ENCODE measurements at places on chromosomes 6 and 20.

GRCh38 chr6:110878751-110879522 is 4.4 kb downstream of the AMD1 start:
- no peak for DNase-seq

GRCh38 chr6:118203545-118203944 is 296.5 kb downstream of the SLC35F1 start:
- DNase-seq, result no peak

- peak; percentile 83 for DNase-seq
Observed at GRCh38 chr20:48697845-48698491, 129.8 kb downstream of the PREX1 start.

GRCh38 chr6:36756786-36757185 is 59.2 kb downstream of the RAB44 start:
- no peak for DNase-seq

- no peak for DNase-seq
Observed at GRCh38 chr6:6915813-6916547, 191.8 kb upstream of the RREB1 start.

GRCh38 chr20:25408890-25409289 is 1.4 kb downstream of the GINS1 start:
- no peak for DNase-seq

DNA sequence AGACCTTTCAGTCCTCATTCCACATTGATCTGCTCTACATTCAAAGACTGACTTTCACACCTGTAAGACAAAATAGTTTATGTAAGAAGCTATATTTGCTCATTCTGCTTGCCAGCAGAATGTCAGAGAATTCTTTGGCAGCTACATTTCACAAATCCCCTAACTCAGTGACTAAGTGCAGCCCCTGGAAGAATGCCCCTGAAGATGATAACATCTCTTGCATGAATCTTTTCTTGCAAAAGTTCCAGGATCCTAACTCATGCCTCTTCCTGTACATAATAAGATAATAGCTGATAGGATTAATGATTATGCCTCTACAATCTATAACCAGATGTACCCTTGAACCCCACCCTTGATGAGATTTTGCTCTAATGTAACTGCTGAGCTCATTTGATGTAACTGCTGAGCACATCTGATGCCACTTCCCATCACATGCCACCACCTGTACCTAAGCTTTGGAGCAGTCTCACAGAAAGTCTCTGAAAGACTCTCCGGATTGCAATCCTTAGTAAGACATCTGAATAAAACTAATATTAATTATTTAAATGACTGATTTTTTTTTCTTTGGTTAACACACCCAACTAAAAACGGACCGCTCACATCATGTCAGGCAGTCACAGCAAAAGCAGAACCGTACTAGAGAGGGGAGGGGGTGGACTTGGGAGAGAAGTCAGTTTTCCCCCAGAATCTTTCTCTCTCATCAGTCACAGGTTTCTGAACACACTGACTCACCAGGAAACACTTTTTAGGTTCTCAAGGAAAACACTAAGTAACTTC is 684 bp upstream of the DNAH8 start:
- no peak for DNase-seq

DNA sequence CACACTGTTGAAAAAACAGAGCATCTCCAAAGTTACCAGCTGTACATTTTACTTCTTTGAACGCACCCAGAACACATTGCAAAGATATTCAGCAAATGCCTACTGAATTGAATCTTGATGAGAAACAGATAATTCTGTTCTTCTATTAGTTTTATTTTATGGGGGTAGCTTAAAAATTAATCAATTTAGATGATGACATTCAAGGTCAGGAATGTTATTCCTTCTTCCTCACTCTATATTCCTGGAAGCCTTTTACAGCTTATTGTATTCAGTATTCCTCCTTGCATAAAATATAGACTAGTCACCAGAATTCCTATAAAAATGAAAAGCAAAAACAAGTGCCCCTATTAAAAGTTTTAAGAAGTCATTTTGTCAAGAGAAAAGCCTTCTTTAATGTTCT is 21.4 kb upstream of the GMDS start:
- DNase-seq, result no peak

DNA sequence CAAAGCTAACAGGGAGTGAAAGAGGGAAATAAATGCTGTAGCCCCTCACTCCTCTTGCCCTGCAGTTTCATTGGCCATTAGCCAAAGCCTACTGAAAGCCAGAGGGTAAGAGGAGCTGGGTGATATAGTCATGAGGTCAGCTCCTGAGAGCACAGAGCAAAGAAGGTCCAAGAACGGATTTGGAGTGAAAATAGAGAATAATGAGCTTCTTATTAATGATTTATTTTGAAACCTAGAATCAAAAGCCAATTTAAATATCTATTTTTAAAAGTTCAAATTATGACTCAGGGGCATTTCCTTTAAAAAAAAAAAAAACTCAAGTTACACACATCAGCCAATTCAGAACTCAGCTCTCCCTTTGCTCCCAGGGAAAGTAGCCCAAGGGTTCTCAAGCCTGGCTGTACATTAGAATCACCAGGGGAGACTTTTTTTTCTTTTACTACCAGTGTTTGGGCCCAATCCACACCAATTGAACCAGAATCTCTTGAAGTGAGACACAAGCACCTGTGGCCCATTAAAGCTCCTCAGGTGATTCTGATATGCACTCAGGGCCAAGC is 79.1 kb downstream of the SNAP25 start:
- DNase-seq, result no peak

GRCh38 chr6:70390067-70390466 is 23.2 kb upstream of the FAM135A start:
- no peak for DNase-seq

DNA sequence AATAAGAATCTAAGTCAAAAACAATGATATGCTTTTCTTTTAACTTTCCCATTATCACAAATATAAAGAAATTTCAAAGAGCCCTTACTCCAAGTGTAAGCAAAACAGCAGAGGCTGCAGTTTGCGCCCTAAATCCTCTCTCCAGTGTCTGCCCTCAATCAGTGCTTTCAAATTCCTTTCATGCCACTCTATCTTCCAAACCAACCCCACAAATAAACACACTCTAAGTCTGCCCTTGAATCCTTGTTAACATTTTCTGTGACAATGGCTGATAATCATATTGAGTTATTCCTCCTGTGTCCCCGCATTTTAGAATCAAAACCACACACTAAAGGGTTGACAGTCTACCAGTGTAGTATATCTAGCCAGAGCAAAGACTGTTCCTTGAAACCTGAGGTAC is 317.9 kb upstream of the MARCKS start:
- DNase-seq, result no peak

DNA sequence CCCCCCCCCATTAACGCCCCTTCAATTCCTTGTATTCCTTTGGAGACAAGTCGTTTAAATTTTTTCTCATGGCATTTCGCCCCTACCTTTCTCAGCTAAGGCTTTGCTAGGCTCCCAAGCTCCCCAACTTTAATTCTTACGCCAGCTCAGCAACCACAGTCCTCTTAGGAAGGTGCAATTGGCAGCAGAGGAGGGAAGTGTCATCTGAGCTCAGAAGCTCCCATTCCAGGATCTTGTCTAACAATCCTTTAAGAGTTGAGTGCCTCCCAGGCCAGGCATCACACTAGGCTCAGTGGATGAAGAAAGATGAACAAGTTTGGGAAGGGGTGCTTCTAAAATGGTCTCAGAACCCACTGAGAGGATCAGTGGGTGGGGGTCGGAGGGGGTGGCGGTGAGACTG is 131.2 kb upstream of the AKAP12 start:
- DNase-seq, result no peak

DNA sequence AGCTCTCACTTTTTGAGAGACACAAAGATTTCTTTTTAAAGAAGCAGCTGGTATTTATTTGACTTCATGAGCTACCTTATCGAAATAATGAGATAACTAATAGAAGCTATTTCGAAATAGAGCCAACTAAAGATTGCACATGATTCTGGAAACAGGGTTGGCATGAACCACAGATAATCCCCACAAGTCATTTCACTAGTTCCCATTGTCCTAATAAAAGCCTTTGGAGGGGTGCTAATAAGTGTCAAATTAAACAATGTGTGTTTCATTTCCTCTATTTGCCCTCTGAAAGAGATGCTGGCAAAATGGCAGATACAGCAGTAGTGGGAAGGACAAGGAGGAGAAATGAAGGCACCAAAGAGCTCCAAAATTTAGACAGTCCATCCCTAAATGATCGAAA is 78.6 kb upstream of the RIPOR2 start:
- no peak for DNase-seq

DNA sequence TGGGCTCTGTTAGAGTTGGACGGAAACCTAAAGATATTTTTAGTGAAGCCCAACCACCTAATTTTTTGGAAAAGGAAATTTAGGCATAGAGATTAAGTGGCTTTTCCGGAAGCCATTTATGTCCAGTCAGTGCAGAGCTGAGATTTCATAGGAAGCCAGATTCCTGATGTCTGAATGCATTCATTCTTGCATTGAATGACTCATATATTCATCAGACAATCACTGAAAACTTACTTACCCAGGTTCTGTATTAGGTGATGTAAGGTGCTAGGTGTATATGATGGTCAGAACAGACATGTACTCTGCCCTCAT is 4.1 kb downstream of the SH3BGRL2 start:
- DNase-seq, result no peak

DNA sequence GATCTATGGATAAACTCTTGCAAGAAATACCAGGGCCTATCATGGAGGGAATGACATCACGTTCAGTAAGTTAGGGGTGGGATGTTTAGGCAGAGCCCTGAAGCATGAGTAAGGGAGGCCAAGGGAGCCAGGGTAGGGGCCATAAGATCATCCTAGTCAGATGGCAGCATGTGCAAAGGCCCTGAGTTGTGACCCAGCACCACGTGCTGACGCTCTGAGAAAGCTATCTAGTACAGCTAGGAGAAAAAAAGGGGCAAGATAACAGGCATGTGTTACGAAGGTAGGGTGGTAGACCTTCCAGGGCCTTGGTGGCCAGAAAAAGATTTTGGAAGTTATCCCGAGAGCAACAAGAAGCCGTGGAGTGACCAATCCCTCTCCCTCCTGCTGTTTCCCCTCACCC is 22.3 kb downstream of the KCNB1 start:
- DNase-seq, result no peak

DNA sequence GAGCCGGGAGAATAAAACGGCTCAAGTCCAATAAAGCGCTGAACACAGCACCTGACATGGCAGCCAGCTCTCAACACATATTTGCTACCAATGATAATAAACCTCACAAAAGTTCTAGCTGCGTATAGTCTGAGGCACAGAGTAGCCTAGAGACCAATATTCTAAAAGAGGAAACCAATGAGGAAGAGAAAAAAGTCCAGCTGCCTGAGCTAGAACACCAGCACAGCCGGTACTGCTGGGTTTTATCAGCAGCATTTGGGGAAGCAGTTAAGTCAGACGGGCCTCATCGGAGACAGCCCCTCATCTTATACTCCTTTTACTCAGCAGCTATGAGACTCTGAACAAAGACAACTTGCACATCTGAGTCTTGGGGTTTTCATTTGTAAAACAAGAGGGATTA is 2.4 kb upstream of the RTF2 start:
- DNase-seq, result no peak

DNA sequence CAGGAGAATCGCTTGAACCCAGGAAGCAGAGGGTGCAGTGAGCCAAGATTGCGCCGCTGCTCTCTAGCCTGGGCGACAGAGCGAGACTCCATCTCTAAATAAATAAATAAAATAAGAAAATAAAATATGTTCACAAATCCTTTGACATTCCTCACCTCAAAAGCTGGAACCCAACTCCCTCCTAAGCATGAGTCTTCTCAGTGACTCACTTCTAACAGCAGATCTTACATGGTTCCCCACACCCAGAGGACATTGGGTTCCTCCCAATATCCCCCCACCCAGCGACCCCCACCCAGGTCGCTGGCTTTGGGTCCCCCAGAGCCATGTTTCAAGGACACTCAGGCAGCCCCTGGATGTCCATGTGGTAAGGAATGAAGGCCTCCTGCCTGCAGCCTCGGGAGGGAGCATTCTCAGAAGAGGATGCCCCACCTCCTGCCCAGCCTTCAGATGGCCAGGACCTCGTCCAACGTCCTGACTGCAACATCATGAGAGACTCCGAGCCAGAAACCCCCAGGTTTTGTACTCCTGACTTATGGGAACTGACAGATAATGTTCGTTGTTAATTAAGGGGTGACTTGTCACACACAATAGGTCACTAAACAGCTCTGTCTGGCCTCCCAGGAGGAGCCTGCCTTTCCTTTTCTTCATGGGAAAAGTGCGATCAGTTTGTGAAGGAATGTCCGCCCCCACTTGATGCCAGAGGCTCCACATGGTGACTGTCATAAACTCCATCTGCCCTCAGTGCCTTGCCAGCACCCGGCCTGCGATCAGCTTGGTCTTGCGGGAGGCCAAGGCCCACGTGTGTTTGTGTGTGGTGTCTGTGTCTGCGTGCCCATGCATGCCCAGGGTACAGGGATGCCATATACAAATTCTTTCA is 10.1 kb upstream of the GMEB2 start:
- no peak for DNase-seq

DNA sequence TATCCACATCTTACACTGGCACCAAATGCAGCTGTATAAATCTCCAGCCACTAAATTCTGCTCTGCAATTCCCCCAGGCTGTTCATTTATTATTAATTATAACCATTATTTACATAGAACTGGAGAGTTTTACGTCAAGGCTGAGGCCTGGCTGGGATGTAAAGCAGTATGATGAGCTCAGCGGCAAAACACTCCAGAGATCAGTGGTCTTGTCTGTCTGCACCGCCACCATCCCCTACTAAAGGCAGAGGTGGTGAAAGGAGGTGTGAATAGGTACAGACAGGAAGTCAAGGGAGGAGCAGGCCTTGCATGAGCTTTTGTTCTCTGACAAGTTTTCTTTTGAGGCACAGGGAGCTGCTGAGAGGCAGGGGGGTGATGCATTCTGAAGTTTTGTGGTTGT is 159.9 kb upstream of the PCSK2 start:
- peak; percentile 11 for DNase-seq

DNA sequence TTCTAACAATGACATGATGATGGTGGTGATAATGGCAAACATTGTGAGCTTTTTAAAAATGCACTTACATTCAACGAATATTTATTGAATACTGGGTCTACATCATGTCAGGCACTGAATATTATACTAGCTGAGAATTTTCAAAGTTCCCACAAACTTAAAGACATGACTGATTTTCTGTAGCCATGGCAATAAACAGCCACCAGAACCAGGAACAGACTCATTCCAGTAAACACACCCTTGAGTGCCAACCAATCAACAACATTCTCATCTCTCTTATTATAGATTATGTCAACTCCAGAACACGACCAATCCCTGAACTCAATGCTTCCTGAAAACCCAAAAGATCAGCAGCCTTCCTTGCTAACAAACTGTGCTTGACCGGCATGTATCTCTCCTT is 212.4 kb upstream of the RUNX2 start:
- DNase-seq, result no peak

DNA sequence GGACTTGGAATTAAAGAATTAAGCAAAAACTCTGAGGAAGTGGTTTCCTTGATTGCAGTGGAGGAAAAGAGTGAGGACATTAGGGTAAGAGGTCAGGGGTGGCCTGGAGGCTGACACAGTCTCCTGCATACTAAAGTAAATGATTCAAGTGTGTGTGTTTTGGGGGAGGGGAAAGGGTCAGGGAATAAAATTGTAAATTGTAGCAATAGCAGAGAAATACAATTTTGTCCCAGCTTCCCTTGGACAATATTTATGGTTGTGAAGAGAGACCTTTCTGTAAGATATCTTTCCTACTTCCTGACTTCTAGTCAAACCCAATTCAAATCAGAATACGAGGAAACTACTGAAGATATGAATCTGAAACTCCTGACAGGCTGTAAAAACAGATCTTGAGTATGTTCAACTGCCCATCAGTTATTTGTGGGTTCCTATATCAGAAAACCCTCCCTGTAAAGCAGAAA is 143.4 kb upstream of the HMGN3 start:
- no peak for DNase-seq

- DNase-seq, result no peak
Observed at GRCh38 chr6:152087701-152088100, 280.2 kb downstream of the ESR1 start.
